Esophagus muscularis mucosa (tissue), 4 donors: ENCODE measurements at places on chromosomes 2 and 18. TPM values are rescaled to one million over a fixed set of nuclear protein-coding genes. Genes with fewer than 3 reads are reported as not detected.

DNA sequence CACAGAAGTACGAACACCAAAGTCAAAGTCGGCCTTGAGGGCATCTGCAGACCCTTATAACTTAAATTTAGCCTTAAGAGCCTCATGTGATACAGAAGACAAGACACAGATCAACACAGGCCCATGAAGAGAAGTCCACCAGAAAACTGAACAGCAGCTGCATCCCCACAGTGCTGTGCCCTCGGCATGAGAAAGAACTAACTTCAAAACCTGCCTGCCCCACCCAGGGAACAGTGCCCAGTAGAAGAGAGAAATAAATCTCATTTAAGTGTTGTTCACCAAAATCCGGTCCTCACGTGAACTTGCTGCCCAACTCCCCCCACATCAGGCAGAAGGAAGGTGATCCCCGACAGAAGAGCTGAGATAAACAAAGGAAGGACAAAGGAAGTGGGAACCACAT is 73.7 kb downstream of the PXDN start:
- no peak for DNase-seq

DNA sequence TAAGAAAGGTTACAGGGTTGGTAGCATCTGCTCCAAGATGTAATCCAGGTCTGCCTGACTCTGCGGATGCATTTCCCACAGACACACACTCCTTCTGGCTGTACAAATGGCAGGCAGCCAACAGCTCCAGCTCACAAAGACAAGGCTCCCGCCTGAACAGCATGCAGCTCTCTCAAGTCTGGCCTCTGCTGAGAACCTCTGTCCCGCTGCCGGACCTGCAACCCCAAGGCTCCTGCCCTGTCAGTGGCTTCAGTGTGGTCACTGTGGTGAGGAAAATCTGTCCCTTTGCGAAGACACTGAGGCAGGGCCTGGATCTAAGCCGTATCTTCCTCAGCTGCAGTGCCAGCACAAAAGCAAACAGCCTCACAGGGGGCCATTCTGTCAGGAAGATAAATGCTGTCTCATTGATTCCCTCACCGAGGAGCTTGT is 469.3 kb upstream of the MEX3C start:
- no peak for DNase-seq

DNA sequence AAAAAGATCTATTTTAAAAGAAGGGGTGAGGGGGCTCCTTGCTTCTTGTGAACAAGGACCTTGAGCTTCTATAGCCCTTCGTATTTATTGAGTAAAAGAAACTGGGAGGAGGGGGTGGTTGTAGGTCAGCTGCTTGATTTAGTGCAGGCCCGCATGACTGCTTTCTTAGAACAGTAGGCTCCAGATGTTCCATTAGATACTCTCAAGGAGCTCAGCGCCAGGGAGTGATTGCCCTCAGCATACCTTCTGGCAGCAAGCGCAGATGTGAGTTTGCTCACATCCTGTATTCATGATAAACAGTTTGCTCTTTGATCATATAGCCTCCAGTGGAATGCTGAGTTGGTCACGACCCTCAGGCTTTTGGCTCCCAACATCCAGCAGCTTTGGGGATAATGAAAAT is 108.9 kb upstream of the XPO1 start:
- DNase-seq = peak; percentile 45

GRCh38 chr2:160747501-160748170 is 254.0 kb upstream of the RBMS1 start:
- no peak for DNase-seq

Gene SERPINB13
- not detected for total RNA-seq
